ENCODE measurements at places on chromosomes 4 and X.

DNA sequence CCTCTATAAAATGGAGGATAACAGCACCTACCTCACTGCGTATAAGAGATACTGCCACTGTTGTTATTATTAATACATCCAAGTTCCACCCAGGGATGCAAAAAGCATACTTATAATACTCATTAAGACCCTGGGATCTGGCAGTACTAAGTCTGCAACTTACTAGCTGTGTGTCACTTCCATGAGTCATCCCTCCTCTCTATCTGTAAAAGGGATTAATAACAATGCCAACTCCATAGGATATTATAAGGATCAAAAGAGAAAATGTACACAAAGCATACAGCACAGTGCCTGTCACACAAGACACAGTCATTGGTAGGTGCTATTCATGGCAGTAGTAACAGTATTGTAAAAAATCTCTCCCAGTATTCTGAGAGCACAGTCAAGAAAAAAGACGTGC, 216.7 kb downstream of the HS6ST2 start:
- DNase-seq: no peak

GRCh38 chr4:44479731-44480130, 31.1 kb upstream of the KCTD8 start:
- no peak for DNase-seq

- no peak for DNase-seq
Observed at GRCh38 chr4:97656044-97656720, 487.1 kb downstream of the STPG2 start.

GRCh38 chr4:81609844-81610243, 138.1 kb upstream of the RASGEF1B start:
- no peak for DNase-seq

- no peak for DNase-seq
Observed at GRCh38 chr4:184722798-184723197, 11.1 kb downstream of the CENPU start.

- no peak for DNase-seq
Observed at GRCh38 chrX:71195964-71196649, 26.9 kb upstream of the GJB1 start.

- DNase-seq: no peak
Observed at GRCh38 chr4:2818351-2818939, 25.2 kb upstream of the ADD1 start.

Data from stimulated activated CD4-positive, alpha-beta T cell treated with anti-CD3 and anti-CD28 coated beads, Interleukin-4, amount 100 ng/mL, for 4 hours (primary cell).